ENCODE measurements at places on chromosomes 1 and 21.
A peak's percentile ranks its signal among the peaks of the same experiment; 100 is the strongest.

GRCh38 chr21:42423197-42423675, 19.5 kb downstream of the UBASH3A start:
- DNase-seq = no peak

- DNase-seq = peak; percentile 9
Measured at GRCh38 chr1:13900583-13900982, 200.6 kb downstream of the PRDM2 start.

GRCh38 chr1:2237773-2238172, 9.7 kb downstream of the SKI start:
- DNase-seq = no peak

DNA sequence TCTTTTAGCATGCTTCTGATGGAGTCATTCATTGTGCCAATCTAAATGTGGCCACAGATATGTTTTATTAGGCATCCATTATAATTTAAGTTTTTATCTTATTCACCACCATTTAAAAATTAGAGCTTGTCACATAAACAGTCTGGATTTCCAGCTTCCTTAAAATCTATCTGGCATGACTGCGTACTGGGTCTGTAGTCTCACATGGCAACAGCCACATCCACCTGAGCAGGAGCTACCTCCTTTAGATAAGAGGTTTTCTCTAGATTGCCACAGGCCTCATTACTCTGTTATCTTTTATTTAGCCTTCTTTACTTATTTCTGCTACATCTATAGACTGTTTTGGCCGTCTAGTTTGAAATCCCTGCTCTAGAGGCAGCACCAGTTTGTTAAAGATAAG, 29.1 kb downstream of the B3GALT2 start:
- no peak for DNase-seq

DNA sequence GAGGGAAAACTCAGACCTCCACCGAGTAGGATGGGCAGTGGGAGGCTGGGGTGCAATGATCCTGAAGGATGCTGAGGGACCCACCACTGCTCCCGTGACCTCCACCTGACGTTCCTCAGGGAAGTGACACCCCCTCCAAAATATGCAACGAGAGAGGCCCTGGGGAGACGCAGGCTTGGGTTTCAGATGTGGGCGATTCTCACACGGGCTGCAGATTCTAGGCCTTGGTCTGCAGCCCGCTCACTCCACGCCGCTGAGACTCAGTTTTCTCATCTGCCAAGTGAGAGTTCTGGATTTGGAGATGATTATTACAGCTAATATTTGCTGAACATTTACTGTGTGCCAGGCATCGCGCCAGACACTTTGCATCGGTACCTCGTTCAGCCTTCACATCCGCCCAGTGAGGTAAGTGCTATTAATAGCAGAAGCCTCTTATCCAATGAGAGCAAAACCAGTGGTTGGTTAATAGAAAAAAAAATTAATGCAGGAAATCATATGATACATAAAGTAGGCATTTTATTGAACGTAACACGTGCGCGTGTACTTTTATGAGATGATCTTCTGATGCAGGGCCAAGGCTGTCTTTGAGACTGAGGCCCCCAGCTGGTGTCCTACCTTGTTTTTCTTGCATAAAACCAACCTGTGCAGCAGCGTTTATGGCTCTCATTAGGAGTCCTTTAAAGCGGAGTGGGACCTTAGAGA, 102.0 kb upstream of the RUNX3 start:
- peak; percentile 87 for DNase-seq

DNA sequence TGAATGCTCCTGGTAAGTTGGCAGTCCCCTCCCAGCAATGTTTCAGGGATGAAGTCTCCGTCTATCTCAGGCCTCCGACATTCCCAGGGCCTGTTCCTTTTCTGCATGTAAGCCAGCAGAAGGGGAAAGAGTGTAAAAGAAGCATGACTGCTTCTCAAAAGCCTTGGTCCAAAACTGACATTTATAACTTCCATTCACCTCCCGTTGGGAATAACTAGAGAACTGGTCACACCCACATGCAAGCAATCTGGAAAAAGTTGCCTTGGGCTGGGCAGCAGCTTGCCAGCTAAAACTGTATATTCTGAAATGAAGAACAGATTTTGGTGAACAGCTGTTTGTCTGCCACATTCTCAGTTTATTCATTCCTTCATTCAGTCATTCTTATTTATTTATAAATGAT, 24.2 kb upstream of the NPL start:
- DNase-seq = no peak

DNA sequence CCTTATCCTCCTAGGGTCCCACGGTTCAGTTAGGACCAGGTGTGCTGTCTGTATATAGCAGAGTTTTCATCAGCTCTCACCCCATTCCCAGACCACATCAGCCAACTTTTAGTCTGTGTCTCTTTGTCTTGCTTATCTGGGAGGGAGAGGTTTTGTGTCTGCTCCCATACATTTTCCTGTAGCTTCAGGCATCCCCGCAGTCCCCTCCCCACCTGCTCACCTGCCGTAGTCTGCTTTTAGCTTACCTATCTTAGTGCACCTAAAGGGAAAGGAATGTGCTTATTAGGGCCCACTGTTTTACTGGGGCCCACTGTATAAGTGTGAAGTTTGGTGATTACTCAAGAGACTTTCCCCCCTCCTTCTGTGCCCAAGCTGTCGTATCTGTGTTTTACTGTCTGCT, 225.1 kb downstream of the PLA2G4A start:
- DNase-seq = no peak

- peak; percentile 81 for DNase-seq
Measured at GRCh38 chr1:232422898-232423297, 207.0 kb downstream of the SIPA1L2 start.

GRCh38 chr1:51295926-51296325, 34.4 kb downstream of the TTC39A start:
- no peak for DNase-seq

- peak; percentile 36 for DNase-seq
Measured at GRCh38 chr1:145879775-145880174, 5.9 kb downstream of the ANKRD35 start.

GRCh38 chr1:17440074-17440826, 773 bp upstream of the RCC2 start:
- DNase-seq = peak; percentile 32

DNA sequence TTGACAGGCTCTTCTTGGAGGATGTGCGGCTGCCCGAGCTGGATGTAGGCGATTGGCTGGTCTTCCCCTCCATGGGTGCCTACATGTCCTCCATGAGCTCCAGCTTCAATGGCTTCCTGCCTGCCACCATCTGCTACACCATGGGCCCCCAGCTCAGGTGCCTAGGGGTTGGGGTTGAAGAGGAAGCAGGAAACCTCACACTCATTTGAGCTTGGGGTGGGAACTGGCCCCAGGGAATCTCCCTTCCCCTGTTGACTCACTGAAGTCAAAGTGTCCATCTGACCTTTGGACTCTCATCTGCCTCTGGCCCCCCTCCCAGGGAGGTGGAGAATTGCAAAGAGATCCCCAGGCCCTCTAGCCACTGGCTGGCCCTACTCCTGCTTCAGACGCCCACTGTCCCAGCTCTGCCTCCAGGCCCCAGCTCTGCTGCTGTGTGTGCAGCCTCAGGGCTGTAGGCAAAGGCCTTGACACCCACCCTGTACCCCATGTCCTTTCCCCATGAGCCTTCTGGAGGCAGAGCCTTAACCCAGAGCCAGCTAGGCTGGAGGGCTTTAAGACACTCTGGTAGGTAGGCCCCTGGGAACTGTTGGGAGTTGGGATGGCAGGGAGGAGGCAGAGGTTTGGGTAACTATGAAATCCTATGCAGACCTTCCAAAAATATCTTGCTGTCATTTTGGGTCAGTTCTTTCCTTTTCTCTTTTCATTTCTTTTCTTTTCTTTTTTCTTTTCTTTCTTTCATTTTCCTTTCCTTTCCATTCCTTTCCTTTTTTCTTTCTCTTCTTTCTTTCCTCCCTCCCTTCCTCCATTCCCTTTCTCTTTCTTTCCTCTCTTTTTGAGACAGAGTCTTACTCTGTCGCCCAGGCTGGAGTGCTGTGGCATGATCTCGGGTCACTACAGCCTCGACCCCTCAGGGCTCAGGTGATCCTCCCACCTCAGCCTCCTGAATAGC, 66.9 kb upstream of the TINAGL1 start:
- no peak for DNase-seq

- DNase-seq = peak; percentile 91
Measured at GRCh38 chr1:87331365-87332241, 2.9 kb downstream of the LMO4 start.

- DNase-seq = no peak
Measured at GRCh38 chr1:70455291-70455690, 44.2 kb downstream of the CTH start.

- no peak for DNase-seq
Measured at GRCh38 chr1:96996001-96996400, 274.4 kb downstream of the PTBP2 start.

DNA sequence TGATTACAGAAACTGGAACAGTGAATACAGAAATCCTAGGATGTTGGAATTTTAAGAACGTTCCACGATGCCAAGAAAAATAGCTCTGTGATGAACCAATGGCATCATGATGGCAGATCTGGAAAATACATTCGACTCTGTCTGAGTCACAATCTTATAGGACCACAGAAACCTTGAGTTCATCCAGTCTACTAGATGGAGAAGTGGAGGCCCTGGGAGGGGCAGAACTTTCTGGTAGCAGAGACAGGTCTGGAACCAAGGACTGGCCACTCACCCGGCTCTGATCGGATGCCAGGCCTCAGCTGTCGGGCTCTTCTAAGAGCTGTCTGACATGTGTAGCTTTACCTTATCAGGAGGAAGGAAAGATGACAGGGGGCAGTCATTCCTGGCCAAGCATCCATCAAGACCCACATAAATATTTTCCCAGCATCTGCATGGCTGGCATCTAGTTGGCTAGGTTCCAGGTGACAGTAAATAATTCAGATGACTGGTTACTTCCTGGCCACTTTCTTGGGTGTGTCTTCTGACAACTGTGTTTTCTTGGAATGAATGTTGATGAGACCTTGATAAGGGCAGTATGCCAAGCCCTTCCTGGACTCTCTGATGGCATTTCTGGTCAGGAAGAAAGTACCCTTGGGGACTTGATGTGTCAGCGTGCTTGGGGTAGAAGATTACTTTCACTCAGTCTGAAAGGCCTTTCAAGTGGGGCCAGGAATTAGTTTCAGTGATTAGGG, 72.6 kb upstream of the TRABD2B start:
- DNase-seq = no peak

- peak; percentile 69 for DNase-seq
Measured at GRCh38 chr1:246005067-246005466, 502.0 kb downstream of the SMYD3 start.

GRCh38 chr1:112701227-112702066, 5.5 kb downstream of the RHOC start:
- DNase-seq = no peak
